ENCODE measurements at places on chromosomes 6 and 20. TPM values are rescaled to one million over a fixed set of nuclear protein-coding genes. Genes with fewer than 3 reads are reported as not detected.

DNA sequence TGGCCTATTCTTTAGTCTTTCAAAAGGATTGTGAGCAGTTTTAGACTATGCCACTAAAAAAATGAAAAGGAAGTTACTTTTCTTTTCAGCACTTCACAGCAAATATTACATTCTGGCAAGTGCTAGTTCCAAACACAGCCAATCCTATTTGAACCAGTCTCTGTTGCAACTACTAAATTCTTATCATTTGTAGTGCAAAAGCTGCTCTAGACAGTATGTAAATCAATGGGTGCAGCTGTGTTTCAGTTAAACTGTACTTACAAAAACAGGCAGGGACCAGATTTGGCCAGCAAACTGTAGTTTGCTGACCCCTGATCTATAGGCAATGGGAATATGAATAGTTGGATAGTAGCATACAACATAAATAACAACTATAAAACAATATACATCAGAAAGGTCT, 68.1 kb upstream of the TULP1 start:
- H3K4me3 ChIP-seq = no peak overlapping the region
- H3K27ac ChIP-seq = no peak overlapping the region
- peaks cover 3% of the 10 kb centered on the region for H3K36me3 ChIP-seq
- no peaks in the 10 kb centered on the region for H3K4me1 ChIP-seq

Gene RBM39
- 195 TPM for polyA plus RNA-seq

Gene CCN2
- polyA plus RNA-seq = 68.7 TPM

DNA sequence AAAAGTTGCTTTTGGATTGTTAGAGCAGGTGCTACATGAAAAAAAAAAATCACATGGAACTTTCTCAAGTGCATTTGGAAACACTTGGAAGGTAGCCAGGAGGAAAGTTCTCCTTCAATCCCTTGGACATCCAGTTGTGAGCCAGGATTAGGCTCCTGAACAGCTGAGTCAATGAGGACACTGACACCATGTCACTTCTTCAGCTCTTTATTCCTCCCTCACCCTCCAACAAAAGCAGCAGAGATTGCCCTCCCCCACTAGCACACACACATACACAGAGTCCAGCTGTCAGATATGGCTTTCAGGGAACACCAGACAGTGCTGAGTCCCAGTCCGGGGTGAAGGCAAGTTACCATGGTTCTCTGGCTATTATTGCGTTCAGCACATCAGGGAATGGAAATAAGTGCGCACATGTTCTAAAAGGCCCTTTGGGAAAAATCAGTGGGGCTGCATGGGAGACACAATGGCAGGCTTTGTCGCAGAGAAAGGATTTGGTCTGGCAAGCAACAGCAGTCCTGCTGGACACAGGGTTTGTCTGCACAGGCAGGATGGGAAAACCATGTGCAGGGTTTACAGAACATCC, 124.7 kb upstream of the MARCKS start:
- no peaks in the 10 kb centered on the region for H3K27me3 ChIP-seq
- no peak overlapping the region for H3K4me3 ChIP-seq
- DNase-seq = peak; percentile 43
- no peak overlapping the region for H3K27ac ChIP-seq

Gene ESR1
- polyA plus RNA-seq = not detected

DNA sequence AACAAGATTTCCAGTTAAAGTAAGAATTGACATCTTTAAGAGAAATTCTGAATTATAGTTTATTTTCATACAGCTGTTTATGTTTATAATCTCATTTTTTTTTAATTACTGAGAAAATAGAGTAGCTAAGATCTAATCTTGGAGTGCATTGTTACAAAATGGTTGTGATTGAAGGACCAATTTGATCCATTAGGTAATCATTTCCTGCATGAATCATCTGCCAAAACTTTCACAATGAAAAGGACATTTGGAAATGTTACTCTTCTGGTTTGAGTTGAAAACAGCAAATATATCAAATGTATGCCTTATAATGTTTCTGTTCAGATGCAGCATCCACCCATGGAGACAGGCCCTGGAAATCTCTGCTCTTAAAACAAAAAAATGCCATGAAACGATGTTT, 19.0 kb downstream of the TUBB2A start:
- no peak overlapping the region for H3K4me3 ChIP-seq
- H3K27ac ChIP-seq = no peak overlapping the region
- H3K27me3 ChIP-seq = no peaks in the 10 kb centered on the region
- no peak for DNase-seq
- peaks cover under 1% of the 10 kb centered on the region for H3K36me3 ChIP-seq

- DNase-seq = no peak
- no peaks in the 10 kb centered on the region for H3K36me3 ChIP-seq
- H3K27ac ChIP-seq = no peak overlapping the region
- H3K4me3 ChIP-seq = no peak overlapping the region
- no peaks in the 10 kb centered on the region for H3K4me1 ChIP-seq
Observed at GRCh38 chr20:48492715-48493070, 335.1 kb downstream of the PREX1 start.

Gene SMLR1
- 1.4 TPM for polyA plus RNA-seq

Measured in small intestine (tissue), 16 donors.